ENCODE measurements at places on chromosomes 4 and X.

- DNase-seq: no peak
These were observed 92.8 kb downstream of the TAB3 start for GRCh38 chrX:30795981-30796958.

DNA sequence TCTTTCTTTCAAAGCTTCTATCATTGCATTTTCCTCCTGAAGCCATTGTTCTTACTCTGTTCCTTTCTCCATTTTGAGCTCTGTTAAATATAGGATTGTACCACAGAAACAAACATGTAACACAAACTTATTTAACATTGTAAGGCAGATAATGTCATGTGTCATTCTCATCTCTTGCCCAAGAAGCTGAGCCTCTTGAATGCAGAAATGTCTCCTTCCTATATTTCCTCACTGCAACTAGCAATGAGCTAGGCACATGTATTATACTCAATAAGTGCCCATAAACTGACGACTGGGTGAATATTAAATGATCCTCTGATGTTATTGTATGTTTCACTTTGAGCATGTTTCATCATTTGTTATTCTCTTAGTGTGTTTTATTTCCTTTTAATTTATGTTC lies 56.7 kb upstream of the SLC7A11 start:
- no peak for DNase-seq

DNA sequence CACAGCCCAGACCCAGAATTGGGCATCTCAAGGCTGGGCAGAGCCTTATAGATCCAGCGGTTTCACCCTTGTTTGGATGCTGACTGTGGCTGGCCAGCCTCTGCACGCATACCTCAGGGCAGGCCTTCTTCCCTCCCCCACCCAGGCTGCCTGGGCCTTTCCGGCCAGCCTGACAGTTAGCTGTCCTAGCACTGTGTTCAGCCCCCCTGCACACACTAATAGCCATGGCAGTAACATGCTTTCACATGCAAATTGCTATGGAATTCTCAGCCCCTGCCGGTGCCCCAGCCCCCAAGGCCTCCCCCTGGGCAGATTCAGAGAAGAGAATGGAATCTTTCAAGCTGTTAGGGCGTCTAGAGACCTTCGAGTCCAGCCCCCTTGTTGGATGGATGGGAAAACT lies 17.7 kb downstream of the EFNB1 start:
- no peak for DNase-seq

GRCh38 chr4:40991908-40992307 lies 222.4 kb downstream of the APBB2 start:
- no peak for DNase-seq

GRCh38 chr4:123520325-123520724 lies 123.7 kb downstream of the SPRY1 start:
- DNase-seq: no peak

DNA sequence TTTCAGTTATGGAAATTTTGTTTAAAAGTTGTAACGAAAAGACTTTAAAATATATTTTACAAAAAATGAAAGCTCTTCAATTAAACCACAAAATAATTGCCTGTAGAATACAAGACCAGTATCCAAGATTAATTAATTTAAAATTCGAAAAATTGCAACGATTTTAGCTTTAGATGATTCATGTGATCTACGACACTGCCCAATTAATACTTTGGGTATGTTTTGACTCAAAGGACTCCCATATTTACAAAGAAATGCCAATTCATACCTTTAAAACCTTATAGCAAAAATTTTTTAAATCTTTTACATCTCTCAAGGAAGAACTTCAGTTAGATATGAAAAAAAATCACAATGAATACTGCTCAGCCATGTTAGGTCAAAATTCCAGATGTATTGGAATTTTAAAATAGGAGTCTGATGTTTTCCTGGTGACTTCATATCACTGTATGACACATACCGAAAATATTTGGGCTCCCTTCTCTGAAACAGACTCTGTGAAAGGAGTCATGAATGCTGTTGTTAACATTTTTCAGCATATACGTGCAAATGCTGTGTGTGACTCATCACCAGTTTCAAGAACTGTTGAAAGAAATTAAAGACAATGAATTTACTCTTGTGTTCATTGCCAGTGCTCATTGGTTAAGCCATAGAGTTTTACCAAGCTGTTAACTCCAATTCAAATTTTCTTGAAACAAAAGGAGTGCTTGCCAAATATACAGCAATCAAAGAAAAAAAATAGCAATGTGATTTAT lies 13.8 kb upstream of the SMS start:
- DNase-seq: no peak

DNA sequence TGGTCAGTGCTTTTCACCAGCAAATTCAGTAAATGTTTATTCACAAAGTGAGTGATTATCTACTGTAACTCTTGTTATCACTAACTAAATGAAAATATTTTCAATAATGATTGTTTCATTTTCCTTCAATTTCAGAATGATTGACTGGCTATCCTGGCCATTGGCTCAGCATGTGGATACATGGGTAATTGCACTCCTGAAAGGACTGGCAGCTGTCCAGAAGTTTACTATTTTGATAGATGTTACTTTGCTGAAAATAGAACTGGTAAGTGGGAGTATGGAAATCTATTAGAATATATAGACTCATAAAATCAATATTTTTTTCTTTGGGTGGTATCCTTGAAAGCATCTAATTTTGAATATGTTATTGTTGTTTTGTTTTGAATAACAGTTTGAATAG lies 10.9 kb downstream of the USP38 start:
- DNase-seq: no peak

GRCh38 chr4:20395160-20395773 lies 143.6 kb downstream of the SLIT2 start:
- DNase-seq: no peak

DNA sequence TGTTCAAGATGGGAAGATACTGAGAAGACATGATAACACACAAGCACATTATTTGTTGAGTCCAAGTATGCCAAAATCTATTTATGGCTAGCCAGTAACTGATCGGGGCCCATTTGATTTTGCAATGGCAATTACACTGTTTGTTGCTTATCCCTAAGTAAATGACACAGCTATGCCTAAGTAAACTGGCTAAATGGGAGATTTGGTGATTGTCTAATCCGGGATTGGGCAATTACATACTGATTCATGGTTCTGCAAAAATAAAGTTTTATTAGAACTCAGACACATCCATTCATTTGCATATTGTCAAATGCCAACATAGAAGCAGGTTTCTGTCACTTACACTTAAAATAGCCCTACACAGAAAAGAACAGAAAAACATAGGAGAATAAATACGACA lies 140.2 kb upstream of the TBL1X start:
- DNase-seq: no peak

DNA sequence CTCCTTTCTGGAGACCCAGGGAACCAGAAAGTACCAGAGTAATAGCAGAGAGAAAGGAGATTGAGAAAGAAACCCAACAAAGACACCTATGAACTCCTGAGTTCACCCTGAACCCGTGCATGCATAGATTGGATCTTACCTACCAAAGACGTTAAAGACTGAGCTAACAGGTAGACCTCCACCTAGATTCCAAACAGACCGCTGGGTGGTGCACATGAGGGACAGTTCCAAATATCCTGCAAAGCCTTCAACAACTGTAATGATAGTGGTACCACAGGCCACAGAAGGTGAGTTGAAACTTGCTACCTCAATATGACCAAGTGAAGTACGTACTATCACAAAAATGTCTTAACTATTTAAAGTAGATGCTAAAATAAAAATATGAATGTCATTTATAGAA lies 34.0 kb upstream of the NR0B1 start:
- DNase-seq: no peak

DNA sequence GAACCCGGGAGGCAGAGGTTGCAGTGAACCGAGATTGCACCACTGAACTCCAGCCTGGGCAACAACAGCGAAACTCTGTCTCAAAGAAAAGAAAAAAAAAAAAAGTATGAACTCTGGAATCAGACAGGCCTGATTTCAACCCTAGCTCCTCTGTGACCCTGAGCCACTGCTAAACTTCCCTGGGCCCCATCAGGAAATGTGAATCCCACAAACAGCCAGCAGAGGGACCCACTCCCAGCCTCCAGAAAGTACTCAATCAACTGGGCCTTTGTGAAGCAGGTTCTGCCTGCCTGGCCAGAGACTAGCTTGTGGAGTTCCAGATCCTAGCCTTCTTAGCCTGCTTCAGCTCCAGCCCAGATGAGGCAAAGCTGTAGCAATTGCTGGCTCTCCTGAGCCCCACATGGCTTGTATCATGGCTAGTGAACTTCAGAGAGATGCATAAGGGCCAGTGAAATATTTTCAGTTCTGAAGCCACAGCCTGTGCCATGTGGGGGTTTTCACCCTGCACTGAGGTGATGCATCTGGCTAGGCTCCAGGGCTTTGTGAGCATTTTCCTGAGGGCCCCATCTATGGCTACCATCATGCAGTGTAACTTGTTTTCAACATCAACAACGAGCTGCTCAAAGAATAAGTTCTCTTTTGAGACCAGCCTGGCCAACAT lies 7.2 kb upstream of the IDS start:
- DNase-seq: no peak

DNA sequence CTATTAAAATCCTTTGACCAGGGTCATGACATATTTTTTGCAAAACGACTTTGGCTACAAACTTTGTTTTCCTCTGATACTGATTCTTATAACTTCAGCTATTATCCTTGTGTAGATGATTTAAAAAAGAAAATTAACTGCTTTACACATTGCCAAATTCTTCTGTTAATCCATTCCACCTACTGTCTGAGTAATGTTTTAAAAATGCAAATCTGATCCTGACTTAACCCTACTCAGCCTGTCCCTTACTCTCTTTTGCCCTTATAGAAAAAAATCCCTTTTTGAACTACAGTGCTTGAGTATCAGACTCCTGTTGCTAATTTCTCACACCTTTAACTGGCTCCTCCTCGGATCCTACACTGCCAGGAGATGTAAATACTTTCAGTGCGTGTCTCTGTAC lies 723.1 kb downstream of the ADGRL3 start:
- no peak for DNase-seq

DNA sequence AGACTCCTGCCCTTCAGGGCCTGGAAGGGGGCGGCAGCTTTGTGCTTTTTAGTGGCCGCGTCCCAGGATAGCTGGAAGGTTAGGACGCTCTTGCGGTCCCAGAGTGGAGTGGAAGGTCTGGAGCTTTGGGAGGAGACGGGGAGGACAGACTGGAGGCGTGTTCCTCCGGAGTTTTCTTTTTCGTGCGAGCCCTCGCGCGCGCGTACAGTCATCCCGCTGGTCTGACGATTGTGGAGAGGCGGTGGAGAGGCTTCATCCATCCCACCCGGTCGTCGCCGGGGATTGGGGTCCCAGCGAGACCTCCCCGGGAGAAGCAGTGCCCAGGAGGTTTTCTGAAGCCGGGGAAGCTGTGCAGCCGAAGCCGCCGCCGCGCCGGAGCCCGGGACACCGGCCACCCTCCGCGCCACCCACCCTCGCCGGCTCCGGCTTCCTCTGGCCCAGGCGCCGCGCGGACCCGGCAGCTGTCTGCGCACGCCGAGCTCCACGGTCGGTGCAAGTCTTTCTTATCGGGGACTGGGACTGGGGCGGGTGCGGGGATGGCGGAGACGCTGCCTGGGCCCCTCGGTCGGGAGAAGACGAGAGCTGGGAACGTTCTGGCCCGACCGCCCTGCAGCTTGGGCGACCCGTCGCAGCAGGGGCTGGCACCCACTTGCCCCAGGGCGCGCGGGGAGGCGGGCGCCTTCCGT lies at the start of gene EDNRA:
EDNRA (plus strand) TSS at position 207 of the 686 bp plus-strand sequence. CDS start 4,585 bp downstream, outside the sequence.
- no peak for DNase-seq

GRCh38 chrX:151896734-151897474 lies 15.8 kb upstream of the MAGEA4 start:
- DNase-seq: no peak

- no peak for DNase-seq
These were observed 125.6 kb upstream of the PAQR3 start for GRCh38 chr4:79064806-79065205.

DNA sequence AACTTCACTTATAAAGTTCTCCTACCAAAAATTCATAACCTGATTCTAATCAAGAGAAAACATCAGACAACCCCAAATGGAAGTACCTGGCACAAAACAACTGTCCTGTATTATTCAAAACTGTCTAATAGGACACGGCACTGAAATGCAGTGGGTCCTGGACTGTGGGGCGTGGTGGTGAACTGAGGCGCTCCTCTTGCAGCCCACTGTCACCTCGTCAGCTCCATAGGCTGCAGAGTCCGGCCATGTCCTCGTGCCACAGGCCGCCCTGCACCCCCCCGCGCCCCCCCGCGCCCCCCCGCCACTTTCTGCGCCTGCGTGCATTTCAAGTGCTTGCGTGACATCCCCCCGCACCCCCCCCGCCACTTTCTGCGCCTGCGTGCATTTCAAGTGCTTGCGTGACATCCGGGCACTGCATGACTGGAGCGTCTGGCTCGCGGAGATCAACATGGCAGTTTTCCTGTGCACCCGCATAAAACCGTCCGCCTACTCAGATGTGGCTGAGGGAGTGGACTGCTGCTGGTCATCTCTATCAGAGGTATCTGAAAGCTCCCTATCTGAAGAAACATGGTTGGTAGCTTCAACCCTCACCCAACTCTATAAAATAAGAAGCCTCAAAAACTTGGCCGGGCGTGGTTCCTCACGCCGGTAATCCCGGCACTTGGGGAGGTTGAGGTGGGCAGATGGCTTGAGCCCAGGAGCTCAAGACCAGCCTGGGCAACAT lies 28.8 kb downstream of the ATXN3L start:
- DNase-seq: no peak

- DNase-seq: no peak
These were observed 113.4 kb downstream of the PJA1 start for GRCh38 chrX:69051901-69052300.

DNA sequence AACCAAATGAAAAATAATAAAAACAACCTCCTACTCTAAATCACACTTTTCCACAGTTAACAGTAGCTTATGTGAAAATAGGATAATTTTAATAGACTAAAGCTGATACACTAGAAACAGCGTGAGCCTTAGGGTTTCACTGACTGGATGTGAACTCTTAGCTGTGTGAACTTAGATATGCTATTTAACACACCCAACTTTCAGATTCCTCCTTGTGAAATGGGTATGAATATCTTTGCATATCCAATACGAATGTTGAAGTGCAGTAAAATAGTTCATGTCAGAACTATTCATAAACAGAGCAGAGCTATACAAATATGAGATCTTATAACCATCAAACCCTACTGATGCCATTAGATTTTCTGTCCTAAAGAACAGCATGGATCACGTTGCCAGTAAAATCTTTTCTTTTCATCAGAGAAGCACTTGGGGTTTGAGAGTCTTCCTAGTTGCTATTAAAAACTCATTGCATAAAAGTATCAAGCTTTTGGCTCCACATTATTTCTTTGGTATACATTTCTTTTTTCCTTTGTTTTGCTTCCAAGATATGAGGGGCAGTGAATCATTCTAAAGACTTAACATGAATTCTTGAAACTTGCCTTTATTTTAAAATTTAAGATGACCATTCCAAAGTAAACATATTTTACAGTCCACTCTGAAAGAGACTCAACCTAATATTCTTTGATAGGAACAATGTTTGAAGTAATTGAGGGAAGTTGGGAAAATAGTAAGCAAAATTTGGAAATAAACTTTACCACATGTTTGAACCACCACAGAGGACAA lies 102.4 kb downstream of the CPE start:
- DNase-seq: no peak

Data from cortex of kidney (tissue), 1 donor.